ENCODE measurements at places on chromosomes 6 and 20.

- no peak for DNase-seq
Measured at GRCh38 chr6:112031960-112032359, 21.9 kb upstream of the CCN6 start.

DNA sequence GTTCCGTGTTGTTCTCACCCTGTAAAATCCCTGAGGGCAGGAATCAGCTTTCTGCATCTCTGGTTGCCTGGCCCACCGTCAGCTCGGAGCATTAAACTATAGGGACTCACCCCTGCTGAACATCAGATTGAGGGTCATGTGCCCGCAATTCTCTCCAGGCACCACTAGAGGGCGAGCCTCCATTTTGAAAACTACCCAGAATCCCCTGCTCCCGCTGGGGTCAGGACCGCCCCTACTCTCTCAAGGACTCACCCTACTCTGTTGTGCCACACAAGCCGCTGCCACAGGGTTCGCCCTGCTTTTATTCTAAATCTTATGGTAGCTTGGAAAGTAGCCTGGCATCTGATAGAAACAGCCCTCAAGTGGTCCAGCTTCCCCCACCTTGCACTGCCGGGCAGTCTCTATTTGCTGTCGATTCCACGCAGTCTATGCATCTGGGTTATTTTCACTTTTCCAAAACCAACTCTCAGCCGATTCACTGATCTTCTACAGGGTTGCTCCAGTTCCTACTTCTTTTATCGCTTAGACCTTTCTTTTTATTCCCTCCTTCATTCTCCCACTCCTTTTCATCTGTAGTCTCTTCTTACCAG, 244.1 kb upstream of the QKI start:
- DNase-seq: no peak

DNA sequence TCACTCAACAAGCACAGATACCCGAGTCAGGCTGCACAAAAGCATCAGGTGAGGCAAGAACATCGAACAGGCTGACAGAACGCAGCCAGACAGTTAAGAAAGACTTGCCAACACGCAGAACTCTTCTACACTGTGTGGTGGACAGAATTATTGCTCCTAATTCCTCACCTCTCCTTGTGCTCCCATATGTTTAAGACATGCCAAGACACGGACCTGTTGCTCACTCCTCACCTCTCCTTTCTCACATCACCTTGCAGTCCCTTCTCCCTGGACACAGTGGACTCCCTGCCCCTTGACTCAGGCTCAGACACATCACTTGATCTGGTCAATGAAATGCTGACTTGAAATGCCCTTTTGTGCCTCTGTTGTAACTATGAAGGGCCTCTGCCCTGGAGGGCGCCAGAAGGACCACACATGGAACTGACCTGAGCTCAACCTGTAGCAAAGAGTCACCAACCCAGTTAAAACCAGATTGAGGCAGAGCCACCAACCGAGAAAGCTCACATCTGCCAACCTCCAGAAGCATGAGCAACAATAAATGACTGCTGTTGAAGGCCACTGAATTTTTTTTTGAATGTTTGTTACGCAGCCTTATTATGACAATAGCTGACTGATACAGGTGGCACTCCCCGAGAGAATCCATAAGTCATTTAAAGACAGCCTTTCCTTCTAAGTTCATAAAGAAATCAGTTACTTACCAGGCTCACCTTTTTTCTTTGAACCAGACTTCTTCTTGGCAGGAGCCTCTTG, 24.0 kb downstream of the RRBP1 start:
- DNase-seq: no peak

GRCh38 chr20:60728705-60729104, 523.4 kb upstream of the CDH4 start:
- no peak for DNase-seq

- DNase-seq: no peak
Measured at GRCh38 chr20:13784271-13784892, 337 bp downstream of the ESF1 start.

- DNase-seq: no peak
Measured at GRCh38 chr6:162408826-162409535, 318.6 kb downstream of the PRKN start.
